Left ventricle myocardium inferior (tissue), 1 donor: ENCODE measurements at places on chromosomes 4 and X.

DNA sequence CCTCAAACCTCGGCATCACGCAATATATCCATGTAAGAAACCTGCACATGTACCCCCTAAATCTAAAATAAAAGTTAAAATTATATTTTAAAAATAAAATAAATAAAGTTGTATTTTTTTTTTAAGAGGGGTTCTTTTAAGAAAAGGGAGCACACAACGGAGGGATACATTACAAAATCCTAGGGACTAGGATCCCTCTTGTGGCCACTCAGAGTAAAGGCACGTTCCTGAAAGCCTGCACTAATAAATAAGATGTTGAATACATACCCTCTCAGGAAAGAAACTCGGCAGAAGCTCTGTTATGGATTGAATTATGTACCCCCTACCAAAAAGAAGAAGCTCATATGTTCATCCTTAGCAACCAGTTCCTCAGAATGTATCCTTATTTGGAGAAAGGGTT is 50.9 kb upstream of the PRDX4 start:
- no peaks in the 10 kb centered on the region for H3K27me3 ChIP-seq
- no peaks in the 10 kb centered on the region for H3K36me3 ChIP-seq
- no peaks in the 10 kb centered on the region for H3K4me1 ChIP-seq
- no peak overlapping the region for H3K27ac ChIP-seq
- no peak for DNase-seq

GRCh38 chr4:88697141-88697540 is 488 bp downstream of the NAP1L5 start:
- peak overlapping the region; percentile 74 for H3K4me3 ChIP-seq
- no peak for DNase-seq
- no peaks in the 10 kb centered on the region for H3K36me3 ChIP-seq
- peaks cover 25% of the 10 kb centered on the region for H3K4me1 ChIP-seq
- no peaks in the 10 kb centered on the region for H3K27me3 ChIP-seq
- H3K27ac ChIP-seq, result peak overlapping the region; percentile 65

DNA sequence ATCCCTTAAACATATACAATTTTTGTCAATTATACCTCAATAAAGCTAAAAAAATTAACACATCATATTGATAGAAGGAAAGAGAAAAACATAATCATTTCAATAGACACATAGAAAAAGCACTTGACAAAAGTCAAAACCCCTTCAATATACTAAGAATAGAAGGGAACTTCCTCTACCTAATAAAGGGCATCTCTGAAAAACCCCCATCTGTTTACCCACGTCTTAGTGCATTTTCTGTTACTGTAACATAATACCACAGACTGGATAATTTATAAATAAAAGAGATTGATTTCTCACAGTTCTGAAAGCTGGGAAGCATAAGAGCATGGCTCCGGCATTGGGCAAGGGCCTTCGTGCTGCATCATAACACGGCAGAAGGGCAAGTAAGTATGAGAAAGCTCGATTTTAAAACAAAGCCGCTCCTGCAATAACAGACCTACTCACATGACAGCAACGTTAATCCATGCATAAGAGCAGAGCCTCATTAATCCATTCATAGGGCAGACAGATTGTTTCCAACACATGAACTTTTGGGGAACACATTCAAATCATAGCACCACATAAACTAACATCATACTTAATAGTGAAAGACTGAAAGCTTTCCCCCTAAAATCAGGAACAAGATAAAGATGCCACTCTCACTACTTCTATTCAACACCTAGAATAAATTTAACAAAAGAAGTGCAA is 15.7 kb downstream of the STEEP1 start:
- no peaks in the 10 kb centered on the region for H3K36me3 ChIP-seq
- no peaks in the 10 kb centered on the region for H3K4me1 ChIP-seq
- H3K27ac ChIP-seq, result no peak overlapping the region
- no peak for DNase-seq
- no peak overlapping the region for H3K4me3 ChIP-seq
- no peaks in the 10 kb centered on the region for H3K27me3 ChIP-seq

GRCh38 chr4:93403571-93403970 is 425.0 kb upstream of the ATOH1 start:
- no peak overlapping the region for H3K27ac ChIP-seq
- no peaks in the 10 kb centered on the region for H3K4me1 ChIP-seq
- no peak for DNase-seq
- H3K27me3 ChIP-seq, result no peaks in the 10 kb centered on the region
- H3K36me3 ChIP-seq, result no peaks in the 10 kb centered on the region

DNA sequence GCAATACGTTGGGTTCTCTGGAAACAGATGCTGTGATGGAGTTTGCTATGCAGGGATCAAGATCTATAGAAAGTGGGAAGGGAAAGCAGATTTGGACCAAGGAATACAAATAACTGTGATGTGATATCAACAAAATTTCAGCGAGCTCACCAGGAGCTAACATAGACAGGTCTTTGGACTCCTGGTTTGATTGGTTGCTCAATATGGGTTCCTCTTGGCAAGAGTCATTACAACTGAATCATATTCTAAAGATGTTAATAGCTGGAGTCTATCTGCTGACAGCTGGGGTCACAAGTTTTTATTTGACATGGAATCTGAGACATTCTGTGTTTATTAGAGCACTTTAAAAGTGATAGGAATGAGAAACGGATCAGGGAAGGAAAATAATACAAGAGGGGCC is 637.6 kb upstream of the GNPDA2 start:
- DNase-seq, result no peak
- no peak overlapping the region for H3K4me3 ChIP-seq
- H3K27ac ChIP-seq, result no peak overlapping the region
